Endodermal cell (in vitro differentiated cells): ENCODE measurements at places on chromosomes 2 and 18. TPM values are rescaled to one million over a fixed set of nuclear protein-coding genes. Genes with fewer than 3 reads are reported as not detected.

DNA sequence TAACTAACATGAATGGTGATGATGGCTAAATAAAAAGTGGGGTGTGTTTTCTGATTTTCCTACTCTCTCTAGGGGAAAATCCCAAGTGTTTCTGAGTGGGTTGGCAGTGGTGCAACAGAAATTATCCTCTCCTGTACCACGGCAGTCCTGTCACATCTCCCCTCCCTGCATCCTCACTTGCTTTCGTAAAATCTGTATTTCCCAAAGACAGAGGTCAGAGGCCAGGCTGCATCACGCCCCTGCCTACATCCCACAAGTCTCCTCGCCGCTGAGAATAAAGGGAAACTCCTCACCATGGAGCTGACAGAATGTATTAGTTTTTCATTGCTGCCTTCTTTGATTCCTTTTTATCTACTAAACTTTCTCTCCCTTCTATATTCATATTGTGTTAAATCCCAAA lies 13.1 kb downstream of the FBLN7 start:
- no peaks in the 10 kb centered on the region for H3K27me3 ChIP-seq
- DNase-seq = peak; percentile 13
- H3K36me3 ChIP-seq = no peaks in the 10 kb centered on the region
- H3K4me1 ChIP-seq = no peaks in the 10 kb centered on the region
- H3K27ac ChIP-seq = no peak overlapping the region

- no peak overlapping the region for H3K27ac ChIP-seq
- no peaks in the 10 kb centered on the region for H3K36me3 ChIP-seq
- DNase-seq = no peak
- peaks cover 47% of the 10 kb centered on the region for H3K27me3 ChIP-seq
- no peak overlapping the region for H3K4me3 ChIP-seq
Measured at GRCh38 chr2:56268856-56269255, 85.1 kb downstream of the CCDC85A start.

DNA sequence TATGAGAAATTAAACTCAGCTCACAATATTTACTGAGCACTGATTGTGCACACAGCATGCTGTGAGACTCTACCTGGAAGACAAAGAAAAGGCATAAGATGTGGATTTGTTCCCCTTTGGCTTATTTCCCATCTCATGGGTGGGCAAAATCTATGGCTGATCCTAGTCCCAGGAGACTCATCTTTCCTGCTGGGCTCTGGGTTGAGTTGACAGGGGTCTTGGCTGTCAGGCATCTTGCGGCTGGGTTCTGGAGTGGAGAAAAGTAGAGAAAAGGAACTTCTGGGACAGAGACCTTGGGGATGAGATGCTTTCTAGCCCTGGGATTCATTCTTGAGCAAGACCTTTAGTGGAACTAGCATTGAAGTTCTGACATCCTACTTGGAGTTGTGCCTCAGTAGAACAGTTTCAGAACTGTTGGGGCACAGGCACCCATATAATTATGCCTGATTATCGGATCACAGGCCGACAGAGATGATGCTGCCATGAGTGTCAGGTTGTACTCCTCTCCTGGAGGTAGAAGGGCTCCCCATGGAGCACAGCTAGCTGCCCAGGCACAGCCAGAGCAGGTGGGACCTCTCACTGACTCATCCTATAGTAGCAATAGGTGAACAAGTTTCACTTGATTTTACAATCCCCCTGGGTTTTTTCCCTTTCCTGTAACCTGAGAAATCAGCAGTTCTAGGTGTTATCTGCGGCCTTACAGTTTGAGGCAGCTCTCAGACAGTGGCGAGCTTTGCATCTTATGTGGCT lies 260.9 kb downstream of the CYRIA start:
- H3K36me3 ChIP-seq = no peaks in the 10 kb centered on the region
- H3K4me1 ChIP-seq = peaks cover 2% of the 10 kb centered on the region
- H3K27ac ChIP-seq = no peak overlapping the region
- H3K27me3 ChIP-seq = no peaks in the 10 kb centered on the region
- H3K4me3 ChIP-seq = no peak overlapping the region

GRCh38 chr2:7405861-7406715 lies 488.9 kb downstream of the RNF144A start:
- H3K36me3 ChIP-seq = no peaks in the 10 kb centered on the region
- no peaks in the 10 kb centered on the region for H3K4me1 ChIP-seq
- no peak overlapping the region for H3K4me3 ChIP-seq

DNA sequence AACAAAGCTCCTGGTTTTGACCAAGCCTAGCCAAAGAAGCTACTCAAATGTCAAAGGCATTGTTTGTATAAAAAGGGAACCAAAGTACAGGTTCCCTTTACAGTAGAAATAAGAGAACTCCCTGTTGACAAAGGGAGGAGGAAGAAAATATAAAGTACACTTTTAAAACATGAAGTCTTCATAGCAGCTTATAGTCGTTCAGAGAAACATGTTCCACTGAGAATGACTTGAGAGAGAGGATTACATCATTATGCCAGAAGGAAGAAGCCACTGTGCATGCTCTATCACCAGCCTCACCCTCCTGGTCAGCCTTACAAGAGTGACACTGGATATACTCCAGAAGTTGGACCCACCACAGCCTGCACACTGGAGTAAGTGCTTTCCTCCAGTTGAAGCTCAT lies 2.5 kb upstream of the DHRS9 start:
- no peak for DNase-seq
- no peaks in the 10 kb centered on the region for H3K27me3 ChIP-seq
- no peak overlapping the region for H3K27ac ChIP-seq
- no peak overlapping the region for H3K4me3 ChIP-seq
- no peaks in the 10 kb centered on the region for H3K4me1 ChIP-seq

DNA sequence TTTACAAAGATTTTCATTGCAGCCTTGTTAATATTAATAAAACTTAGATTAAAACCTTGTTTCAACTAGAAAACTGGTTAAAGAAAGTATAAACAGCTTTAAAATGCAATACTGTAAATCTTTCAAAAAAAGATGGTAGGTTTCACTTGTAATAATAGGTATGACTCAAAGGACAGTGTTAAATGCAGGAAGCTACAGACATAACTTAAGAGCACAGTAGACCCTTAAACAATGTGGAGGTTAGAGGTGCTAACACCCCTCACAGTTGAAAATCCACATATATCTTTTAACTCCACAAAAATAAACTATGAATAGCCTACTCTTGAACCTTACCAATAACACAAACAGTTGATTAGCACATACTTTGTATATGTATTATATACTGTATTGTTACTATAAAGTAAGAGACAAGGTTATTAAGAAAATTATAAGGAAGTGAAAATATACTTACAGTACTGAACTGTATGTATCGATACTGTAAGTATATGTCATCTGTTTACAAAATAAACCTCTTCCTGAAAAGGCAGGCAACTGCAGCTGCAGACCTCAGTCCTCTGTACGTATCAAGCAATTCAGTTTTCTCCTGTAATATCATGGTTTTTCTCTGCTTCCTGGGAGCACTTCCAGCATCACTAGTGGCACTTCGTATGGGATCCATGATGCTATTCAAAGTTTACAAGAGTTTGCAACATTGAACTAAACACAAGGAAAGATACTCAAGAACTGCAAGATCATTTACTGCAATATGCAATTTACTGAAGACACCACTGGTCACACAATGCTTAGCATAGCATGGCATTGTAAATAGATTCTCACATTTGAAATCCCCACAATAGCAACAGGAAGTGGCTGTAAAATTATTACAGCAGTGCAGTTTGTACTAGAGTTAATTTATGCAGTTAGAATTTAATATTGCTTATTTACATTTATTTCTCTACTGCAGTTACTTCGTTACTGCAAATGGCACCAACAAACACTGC lies 610.5 kb upstream of the LRRTM4 start:
- no peaks in the 10 kb centered on the region for H3K4me1 ChIP-seq
- no peak for DNase-seq
- no peaks in the 10 kb centered on the region for H3K36me3 ChIP-seq

- H3K27me3 ChIP-seq = no peaks in the 10 kb centered on the region
- no peak overlapping the region for H3K4me3 ChIP-seq
- peak overlapping the region; percentile 44 for H3K27ac ChIP-seq
- no peaks in the 10 kb centered on the region for H3K4me1 ChIP-seq
Measured at GRCh38 chr18:76213991-76214390, 281.1 kb downstream of the ZNF516 start.

Gene KCNJ13
- total RNA-seq = 1.0 and 1.5 TPM in 2 replicates

Gene GALNT14
- total RNA-seq = 1.4 to 2.0 TPM (median 1.4 TPM) in 3 replicates

Gene MARCO
- not detected in 2 replicates for total RNA-seq
